ENCODE measurements at places on chromosomes 2 and 18.

- DNase-seq = peak; percentile 33
Measured at GRCh38 chr2:88690591-88691338, 708 bp upstream of the RPIA start.

- no peak for DNase-seq
Measured at GRCh38 chr18:8260827-8261226, 348.4 kb upstream of the RAB12 start.

- DNase-seq = no peak
Measured at GRCh38 chr2:8656160-8656641, 25.7 kb upstream of the ID2 start.

DNA sequence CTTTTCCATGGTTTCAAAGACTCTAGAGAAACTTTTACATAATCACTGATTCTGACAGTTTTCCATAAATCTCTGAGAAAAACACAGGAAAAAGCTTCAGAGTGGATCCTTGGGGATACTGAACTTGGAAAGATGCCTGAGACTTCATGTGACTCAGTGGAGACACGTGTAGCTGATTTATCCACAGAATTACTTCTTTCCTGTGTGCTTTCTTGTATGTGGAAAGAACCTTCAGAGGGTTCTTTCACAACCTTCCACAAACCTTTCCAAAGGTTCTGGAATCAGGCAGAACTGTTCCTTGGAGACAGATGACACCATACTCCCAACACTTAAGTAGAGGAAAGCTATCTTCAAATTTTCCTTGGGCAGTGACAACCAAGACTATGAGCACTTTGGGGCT is 207.2 kb downstream of the RND3 start:
- no peak for DNase-seq

DNA sequence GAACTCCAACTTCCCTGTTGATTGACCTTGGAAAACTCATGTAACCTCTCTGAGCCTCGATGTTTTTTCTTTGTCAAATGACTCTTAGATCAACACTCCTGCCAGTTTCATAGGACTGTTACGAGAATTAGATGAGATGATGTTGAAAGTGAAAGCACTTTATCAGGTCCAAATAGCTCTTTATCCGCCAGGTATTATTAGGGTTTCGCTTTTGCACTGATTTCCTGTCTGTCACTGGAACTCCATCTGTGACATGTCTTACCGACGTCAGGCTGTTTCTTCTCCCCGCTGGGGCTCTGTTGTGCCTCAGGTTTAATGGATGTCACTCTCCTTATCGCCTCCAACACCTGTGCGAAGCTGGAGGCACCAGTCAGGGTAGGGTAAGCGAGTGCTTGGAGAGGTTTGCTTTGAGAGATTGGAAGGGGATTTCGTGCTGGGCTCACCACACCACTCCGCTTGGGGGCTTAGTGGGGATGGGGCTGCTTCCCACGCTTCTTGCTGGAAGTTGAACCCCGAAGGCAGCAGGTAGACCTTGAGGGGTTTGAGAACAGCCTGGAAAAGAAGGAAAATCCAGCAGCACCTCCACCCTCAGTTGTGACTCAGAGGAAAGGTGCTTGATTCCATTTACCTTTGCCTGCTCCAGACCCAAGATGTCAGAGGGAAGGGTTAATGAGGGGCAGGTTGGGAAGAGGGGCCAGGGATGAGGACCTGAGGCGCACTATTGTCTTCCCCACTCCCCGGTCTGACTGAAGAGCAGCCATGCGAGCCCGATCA is 4.3 kb downstream of the GAD1 start:
- no peak for DNase-seq

DNA sequence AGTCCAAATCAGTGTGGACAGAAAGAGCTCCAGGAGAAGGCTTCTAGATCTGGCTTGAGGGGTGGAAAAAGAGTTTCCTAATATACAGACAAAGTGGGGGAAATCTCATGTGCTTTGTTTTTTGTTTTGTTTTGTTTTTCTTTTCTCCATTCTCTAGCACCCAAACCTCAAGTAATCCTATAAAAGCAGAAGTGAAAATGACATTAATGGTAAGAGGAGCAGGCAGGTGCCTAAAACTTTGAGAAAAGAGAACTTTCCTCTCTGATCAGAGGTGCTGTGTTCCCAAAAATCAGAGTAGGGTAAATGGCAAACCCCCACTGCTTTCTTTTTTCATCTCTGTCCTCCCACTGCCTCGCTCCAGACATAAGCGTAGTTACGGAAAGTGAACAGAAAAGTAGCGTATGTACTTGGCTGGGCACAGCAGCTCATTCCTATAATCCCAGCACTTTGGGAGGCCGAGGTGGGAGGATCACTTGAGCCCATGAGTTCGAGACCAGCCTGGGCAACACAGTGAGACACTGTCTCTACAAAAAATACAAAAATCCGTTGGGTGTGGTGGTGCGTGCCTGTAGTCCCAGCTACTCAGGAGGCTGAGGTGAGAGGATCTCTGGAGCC is 77.8 kb downstream of the FAM161A start:
- DNase-seq = no peak
